ENCODE measurements at places on chromosomes 1 and 21.
A peak's percentile ranks its signal among the peaks of the same experiment; 100 is the strongest.

DNA sequence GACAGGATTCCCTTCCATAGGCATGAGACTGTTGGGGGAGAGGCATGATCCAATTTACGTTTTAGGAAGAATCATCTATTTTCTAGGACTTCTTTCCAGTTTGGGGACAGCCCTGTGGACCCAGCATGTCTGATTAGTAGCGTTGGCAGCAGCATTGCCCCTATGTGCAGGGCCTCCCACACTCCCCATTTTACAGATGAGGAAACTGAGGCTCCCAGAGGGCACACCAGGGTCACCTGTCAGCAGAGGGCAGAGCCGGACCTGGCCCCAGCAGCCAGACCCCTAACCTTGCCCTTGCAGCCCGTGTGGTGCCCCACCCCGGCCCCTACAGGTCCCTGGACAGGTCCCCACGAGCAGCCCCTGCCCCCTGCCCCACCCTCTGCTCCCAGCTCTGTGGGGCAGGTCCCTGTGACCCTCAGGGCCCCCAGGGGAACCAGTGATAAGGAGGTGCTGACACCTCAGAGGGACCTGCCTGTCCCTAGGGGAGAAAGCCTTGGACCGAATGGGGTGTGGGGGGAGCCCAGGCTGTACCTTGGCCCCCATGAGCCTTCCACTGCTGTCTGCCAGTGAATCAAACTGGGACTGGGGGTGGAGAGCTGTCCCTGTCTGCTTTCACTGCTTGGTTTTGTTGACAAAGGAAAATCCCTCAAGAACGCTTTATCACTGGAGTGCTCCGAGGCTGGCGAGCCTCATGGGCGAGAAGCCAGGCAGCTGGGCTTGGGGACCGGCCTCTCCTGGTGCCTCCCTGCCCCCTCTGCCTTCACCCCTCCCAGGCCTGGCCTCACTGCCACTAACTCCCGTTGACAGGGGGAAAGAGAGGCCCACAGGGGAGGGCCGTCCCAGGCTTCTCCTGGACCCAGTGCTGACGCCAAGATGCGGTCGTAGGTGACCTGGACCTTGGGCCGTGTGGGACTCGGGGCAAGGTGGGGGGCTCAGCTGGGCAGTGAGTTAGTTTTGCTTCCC lies 39.4 kb upstream of the CCDC27 start:
- DNase-seq, result no peak

DNA sequence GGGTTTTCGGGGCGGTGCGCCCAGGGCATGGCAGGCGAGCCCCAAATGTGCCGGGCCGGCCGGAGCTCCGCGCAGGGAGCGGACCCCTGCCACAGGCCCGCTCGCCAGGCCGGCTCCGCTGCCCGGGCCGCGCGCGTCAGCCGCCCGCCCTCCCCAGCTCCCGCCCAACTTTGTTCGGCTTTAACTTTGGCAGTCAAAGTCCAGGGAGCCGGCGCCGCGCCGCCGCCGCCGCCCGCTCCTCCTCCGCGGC lies 488 bp downstream of the SLC35D1 start:
- DNase-seq, result no peak

DNA sequence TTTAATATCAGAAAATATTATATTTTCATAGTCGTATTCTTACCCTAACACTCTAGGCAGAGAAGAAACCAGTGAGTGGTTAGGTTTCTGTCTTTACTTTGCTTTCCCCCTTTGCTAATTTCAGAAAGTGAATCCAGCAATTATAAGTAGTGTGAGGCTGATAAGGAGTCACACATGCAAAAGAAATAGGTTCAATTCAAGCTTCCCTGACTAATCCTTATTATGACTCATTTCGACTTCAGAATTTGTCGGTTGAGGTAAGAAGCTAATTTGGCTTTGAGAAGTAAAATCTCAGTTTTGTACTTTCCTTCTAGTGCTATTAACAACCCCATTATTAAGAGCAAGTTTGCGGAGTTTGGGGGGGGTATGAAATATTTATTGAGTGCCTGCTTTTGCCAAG lies 22.4 kb downstream of the ESRRG start:
- no peak for DNase-seq

DNA sequence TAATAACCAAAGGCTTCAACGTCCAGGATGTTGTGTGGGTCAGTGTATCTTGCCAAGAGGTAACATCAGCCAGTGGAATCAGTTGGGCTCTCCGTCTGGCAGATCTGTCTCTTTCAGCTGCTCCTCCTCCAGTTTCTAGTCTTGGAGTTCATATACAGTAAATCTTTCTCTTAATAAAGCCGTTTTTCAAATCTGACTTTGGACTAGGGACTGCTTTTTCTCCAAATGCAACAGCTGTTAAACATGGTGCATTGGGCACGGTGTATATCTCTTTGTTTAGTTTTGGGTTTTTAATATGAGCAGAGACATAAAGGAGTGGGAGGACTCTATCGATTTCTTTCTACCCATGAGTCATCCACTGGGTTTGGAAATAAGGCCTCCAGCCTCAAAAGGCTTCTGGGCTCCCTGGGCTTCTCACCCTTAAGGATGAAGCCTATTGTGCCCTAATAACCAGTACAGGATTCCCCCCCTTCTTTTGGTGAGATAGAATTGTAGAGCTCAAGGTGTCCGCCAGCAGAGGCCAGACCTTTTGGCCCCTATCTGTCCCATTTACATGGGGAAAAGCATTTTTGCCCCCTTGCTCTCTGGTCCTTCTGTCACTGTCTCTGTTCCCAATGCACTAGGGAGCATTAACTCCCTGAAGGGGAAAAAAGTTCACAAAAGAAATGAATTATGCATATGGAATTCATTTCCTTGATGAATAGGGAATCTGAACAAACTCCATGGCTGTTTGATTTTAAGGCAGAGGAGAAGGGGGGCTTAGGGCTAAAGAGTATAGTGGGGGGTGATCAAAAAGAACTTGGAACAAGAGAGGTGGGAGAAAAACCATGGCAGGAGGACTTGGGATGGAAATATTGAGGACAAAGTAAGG lies 86.0 kb downstream of the PBX1 start:
- peak; percentile 38 for DNase-seq

- DNase-seq, result no peak
Measured at GRCh38 chr1:85396194-85396593, 68.8 kb downstream of the DDAH1 start.

- no peak for DNase-seq
Measured at GRCh38 chr1:180544050-180544449, 14.7 kb upstream of the OVAAL start.

DNA sequence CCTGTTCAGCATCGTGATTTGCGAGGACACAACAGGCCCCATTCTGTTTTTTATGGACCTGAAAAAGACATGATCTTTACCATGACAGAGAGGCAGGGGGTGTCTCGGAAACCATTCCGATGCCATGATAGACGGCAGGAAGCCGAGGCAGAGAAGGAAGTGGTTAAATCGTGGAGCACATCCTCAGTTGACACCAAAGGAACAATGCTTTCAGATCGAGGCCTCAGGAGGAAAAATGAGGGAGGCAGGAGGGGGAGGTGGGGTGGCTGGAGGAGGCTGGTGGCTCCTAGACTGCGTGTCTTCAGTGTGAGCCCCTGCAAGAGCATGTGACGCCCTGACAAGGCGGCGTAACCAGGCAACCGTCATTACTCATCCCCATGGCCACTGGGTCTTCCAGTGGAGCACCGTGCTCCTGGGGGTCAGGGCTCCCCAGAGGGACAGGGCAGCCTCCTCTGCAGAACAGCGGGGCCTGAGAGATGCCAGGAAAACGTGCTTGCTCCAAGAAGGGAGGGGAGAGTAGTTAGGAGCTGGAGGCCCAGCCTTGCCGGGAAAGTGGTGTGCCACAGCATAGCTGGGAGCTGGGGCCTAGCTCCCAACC lies 172.8 kb upstream of the TMEM51 start:
- DNase-seq, result no peak

DNA sequence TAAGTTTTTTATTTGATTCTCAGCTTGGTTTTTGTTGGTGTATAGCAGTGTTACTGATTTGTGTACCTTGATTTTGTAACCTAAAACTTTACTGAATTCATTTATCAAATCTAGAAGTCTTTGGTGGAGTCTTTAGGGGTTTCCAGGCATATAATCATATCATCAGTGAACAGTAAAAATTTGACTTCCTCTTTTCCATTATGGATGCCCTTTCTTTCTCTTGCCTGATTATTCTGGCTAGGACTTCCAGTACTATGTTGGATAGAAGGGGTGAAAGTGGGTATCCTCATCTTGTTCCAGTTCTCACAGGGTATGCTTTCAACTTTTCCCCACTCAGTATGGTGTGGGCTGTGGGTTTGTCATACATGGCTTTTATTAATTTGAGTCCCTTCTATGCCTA lies 23.6 kb upstream of the MAB21L3 start:
- no peak for DNase-seq

GRCh38 chr1:179976970-179977651 lies 22.5 kb downstream of the CEP350 start:
- peak; percentile 17 for DNase-seq

GRCh38 chr1:32592943-32593342 lies 53.7 kb downstream of the ZBTB8A start:
- DNase-seq, result no peak
